IPS DF 6.9 (cell line): ENCODE measurements at places on chromosomes 7 and 10.

GRCh38 chr10:36057180-36057579 lies 415.1 kb upstream of the FZD8 start:
- DNase-seq, result no peak

GRCh38 chr10:103667356-103667755 lies 173.9 kb downstream of the NEURL1 start:
- DNase-seq, result no peak

DNA sequence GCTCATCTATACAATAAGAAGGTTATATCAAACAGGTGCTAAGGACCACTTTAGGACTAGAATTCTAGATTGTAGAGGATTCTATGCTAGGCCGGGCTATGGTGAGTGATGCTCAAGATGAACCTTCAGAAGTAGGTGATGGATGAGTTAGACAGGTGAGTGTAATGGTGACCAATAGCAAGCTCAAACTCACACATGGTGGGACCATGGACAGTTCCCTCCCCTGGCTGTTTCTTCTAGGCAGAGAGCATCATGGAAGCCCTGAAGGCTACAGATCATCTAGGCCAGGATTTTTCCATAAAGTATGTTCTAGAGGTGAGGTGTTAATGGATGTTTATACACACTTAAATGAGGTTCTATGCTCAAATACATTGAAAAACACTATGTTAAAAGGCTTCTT lies 162.2 kb upstream of the WDR11 start:
- DNase-seq, result no peak

- DNase-seq, result no peak
These were observed 120.1 kb upstream of the CHST15 start for GRCh38 chr10:124213471-124213870.

GRCh38 chr7:42105554-42106358 lies 131.3 kb downstream of the GLI3 start:
- no peak for DNase-seq

GRCh38 chr7:103879411-103879810 lies 110.0 kb downstream of the RELN start:
- no peak for DNase-seq
